ENCODE measurements at places on chromosomes 5 and 9.

GRCh38 chr9:18499980-18500379 lies 26.0 kb downstream of the ADAMTSL1 start:
- DNase-seq: no peak

DNA sequence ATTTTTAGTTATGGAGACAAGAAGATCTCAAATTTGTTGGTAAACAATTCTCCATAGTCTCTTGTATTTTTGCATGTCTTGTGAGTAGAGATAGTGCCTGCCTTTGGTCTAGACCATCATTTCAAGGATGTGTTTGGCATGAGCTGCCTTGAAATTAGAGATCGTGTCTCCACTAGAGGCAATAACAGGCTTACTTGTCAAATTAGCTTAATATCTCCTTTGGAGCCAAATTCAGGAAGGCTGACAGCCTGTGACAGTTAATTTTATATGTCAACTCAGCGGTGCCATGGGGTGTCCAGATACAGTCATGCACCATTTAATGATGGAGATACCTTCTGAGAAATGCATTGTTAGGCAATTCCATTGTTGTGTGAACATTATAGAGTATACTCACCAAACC lies 24.8 kb upstream of the PRDM9 start:
- DNase-seq: no peak

GRCh38 chr5:91293131-91293530 lies 90.0 kb downstream of the ARRDC3 start:
- no peak for DNase-seq

GRCh38 chr5:52771343-52772039 lies 16.2 kb upstream of the ITGA1 start:
- no peak for DNase-seq

- DNase-seq: peak; percentile 29
These were observed at the start of gene DMRTA1 for GRCh38 chr9:22446589-22446949. Gene DMRTA1 (plus strand): TSS chr9:22446824. CDS start chr9:22447066, 242 bp downstream.

- DNase-seq: no peak
These were observed 1494.4 kb upstream of the NUDT12 start for GRCh38 chr5:105057001-105057436.

DNA sequence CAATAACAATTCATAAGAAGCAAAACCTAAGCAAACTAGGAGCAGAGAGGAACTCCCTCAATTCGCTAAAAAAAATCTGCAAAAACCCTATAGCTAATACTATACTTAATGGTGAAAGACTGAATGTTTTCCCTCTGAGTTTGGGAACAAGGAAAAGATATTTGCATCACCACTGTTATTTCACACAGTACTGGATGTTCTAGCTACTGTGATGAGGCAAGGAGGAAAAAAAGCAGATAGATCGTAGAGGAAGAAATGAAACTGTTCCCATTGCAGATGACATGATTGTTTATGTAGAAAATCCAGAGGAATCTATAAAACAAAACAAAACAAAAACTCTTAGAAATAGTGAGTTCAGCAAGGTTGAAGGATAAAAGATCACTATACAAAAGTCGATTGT lies 116.7 kb downstream of the PHF2 start:
- peak; percentile 42 for DNase-seq

GRCh38 chr5:6767481-6768063 lies 54.3 kb downstream of the TENT4A start:
- DNase-seq: no peak

GRCh38 chr9:221989-222776 lies 7.5 kb downstream of the DOCK8 start:
- no peak for DNase-seq

DNA sequence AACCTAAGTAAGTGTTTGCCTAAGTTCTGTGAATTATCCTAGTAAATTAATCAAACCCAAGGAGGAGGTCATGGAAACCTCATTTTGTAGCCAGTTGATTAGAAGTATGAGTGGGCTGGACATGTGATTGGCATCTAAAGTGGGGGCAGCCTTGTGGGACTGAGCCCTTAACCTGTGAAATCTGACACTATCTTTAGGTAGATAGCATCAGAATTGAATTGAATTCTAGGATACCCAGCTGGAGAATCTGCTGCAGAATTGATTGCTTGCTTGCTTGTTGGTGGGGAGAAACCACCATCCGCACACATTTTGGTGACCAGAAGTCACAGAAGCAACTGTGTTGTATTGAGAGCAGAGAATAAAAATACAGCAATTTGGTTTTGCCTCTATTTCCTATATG lies 97.0 kb downstream of the FBXL7 start:
- no peak for DNase-seq

- no peak for DNase-seq
These were observed 66.4 kb upstream of the SUSD1 start for GRCh38 chr9:112241491-112241890.

GRCh38 chr5:67815455-67816391 lies 399.8 kb upstream of the PIK3R1 start:
- DNase-seq: no peak

DNA sequence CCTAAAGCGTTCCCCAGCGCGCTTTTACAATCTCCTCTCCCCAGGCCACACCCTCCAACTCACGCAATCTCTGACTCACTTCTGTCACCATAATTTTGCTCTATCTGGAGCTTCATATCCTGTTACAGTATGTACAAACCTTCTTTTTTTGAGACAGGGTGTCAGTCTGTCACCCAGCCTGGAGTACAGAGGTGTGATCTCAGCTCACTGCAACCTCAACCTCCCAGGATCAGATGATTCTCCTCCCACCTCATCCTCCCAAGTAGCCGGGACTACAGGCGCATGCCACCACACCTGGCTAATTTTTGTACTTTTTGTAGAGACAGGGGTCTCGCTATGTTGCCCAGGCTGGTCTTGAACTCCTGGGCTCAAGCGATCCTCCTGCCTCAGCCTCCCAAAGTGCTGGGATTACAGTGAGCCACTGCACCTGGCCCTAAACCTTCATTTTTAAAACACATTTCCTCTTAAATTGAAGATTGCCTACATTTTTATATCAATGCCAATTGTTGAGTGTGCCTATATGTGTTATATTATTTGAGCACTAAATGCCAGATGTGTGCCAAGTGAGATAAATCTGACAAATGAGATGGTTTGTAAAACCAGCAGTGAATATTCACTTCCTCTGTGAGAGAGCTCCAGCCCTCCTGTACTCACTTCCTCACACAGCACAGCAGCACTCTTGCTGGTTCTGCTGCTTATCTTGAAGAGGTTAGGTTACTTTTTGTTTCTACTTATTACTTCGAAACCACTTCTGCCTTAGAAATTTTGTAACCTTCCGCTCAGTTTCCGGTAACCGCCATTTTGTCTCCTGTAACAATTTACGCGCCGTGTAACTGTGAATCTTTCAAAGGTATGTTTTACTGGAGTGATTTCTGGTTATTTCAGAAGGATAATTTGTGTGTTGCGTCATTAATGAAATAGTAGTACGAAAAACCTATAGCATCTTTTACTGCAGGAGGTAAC lies 57.9 kb downstream of the DOCK8 start:
- no peak for DNase-seq

Data from fibroblast of gingiva (primary cell).